ENCODE measurements at places on chromosomes 4 and X.

DNA sequence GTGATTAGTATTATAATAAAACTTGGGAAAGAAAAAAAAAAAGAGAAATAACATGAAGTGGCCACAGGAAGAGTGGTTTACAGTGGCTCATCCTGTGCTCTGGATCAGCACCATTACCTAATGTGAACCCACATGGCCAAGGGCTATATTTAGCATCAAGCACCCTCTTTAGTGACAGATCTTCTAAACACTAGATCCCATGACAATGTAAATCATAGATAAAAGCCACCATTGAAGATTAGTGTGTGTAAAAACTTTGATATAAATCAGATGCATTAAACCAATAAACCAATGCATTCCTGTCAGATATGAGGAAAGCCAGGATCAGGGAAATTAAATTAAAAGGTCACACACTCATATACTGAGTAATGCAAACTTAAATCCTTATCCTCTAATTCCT lies 400.6 kb upstream of the MAGEB18 start:
- no peak for DNase-seq

DNA sequence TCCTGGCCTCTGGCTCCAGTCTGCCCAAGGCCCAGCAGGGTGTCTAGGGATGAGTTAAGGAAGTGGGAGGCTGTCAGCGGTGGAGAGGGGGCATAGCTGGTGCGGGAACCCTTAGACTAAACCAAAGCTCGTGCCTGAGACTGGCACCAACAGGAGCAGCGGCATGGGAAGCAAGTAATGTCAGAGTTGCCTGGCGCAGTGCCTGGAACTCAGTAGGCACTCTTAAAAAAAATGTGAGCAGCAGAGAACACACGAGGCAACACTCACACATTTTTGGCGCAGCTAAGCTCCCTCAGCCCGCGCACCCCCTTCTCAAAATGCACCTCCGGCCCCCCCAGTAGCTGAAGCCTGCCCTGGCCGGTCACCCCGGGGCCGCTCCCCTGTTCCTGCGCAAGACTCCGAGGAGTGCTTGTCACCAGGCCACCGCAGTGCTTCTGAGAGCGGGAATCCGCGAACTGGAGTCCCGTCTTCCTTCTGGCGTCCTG lies 583 bp downstream of the GABRE start:
- no peak for DNase-seq

- no peak for DNase-seq
These were observed 48.3 kb upstream of the HPGDS start for GRCh38 chr4:94390804-94391410.

GRCh38 chr4:139763672-139764071 lies 98.1 kb downstream of the MGST2 start:
- no peak for DNase-seq

DNA sequence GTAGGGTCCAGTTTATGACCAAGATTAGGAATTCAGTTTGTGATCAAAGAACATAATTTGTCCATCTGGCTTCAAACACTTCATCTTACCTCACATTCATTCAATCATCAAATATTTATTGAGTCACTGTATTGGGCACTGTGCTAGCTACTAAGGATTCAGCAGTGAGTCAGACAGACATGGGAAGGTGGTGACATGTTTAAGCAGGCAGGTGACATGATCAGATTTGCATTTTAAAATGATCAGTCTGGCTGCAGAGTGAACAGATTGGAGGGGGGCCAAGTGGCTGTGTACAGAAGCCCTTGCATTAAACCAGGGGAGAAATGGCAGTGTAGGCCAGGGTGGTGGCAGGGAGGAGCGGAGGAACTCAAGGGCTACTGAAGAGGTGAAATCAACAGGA lies 25.1 kb upstream of the APLN start:
- no peak for DNase-seq

DNA sequence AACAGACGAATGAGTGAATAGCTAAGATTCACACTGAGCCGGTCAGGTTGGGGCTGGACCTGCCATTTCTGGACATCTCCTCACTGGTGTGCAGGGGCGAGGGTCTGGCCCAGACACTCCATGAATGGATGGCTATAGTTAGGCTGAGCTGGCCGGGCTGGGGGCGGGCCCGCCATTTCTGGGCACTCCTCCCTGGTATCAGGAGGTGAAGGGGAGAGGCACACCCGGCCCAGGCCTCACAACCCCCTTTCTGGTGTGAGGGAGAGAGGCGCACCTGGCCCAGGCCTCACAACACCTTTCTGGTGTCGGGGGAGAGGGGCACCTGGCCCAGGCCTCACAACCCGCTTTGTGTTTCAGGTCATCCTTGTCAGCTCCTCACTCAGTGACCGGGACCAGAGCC lies 203.2 kb upstream of the PSAPL1 start:
- DNase-seq = no peak

GRCh38 chr4:141560056-141560455 lies 76.3 kb upstream of the IL15 start:
- no peak for DNase-seq

- DNase-seq = no peak
These were observed 16.0 kb downstream of the RTL3 start for GRCh38 chrX:78643096-78643495.

- no peak for DNase-seq
These were observed 171.9 kb downstream of the DCHS2 start for GRCh38 chr4:154319736-154320135.

DNA sequence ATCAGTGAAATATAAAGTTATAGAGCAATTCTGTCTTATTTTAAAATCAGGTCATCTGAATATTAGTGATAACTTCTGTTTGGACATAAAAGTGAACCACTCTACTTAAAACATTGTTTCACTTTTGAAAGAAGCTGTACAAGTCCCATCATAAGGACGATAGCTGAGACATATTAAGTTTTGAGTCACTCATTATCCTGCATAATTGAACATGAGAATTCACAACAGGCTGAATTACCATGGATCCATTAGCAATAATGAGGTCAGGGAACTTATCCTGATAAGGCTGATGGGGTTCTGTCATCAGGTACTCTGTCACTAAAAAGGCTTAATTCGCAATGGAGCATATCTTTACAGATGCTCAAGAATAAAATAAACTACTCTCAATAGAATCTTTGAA lies 80.4 kb downstream of the REELD1 start:
- DNase-seq = no peak

GRCh38 chr4:7777871-7778509 lies 161.7 kb downstream of the AFAP1 start:
- DNase-seq = no peak

DNA sequence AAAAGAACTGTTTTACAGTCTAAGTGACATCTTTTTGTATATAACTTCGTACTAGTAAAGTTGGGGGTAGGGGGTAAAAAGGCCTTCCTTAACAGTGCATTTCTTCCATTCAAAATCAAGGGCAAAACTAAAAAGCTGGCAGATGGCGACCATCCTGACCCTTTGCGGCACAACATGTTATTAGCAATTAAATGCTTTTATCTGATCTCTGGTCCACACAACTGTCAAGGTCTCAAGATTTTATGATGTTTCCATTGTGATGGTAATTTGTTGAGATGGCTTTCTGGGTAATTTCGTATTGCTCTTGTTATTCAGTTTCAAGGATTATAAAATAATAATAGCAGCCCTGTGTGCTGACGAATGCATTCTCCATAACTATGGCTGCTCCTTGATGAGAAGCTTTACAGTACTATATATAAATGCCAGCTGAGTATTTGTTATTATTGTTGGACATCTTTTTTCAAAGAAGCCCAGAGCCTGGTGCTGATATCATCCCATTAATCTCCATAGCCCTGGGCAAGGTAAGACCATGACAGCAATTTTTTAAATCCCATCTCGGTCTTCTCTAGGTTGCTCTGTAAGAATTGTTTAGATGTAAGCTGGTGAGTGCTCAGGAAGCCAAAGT lies 89.5 kb downstream of the CBR4 start:
- no peak for DNase-seq

DNA sequence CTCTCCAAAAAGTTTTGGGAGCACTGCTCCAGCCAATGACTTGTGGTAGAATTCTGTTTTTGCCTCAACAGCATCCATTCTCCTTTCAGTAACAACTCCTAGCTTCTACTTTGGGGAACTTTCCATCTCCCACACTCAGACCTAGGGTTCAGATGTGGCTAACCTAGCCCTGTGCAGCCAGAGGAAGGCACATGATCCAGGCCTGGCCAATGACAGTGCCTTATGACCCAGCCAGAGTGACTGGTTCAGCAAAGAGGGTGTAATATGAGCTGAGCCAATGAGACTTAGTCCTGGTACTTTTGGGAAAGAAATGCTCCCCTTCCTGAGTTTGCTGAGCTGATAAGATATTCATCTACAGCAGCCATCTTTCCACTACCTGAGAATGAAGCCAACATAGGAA lies 5.4 kb upstream of the USP46 start:
- DNase-seq = no peak

GRCh38 chr4:7323872-7324650 lies 110.7 kb downstream of the PSAPL1 start:
- DNase-seq = no peak

DNA sequence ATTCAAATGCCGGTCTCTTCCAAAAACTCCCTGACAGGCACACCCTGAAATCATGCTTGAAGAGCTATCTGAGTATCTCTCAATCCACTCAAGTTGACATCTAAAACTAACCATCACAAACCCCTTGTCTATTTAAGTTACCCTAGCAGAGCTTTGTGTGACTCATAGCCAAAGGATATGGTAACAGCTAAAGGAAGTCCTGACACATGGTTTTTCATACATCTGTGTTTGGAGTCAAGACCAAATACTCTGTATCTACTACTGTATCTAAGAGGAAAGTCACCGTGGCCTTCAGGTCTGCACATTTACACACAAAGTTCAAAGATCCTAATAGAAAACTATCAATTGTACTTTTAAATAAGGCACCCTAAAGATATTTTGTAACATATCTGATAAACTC lies 239.6 kb upstream of the VCX start:
- no peak for DNase-seq

DNA sequence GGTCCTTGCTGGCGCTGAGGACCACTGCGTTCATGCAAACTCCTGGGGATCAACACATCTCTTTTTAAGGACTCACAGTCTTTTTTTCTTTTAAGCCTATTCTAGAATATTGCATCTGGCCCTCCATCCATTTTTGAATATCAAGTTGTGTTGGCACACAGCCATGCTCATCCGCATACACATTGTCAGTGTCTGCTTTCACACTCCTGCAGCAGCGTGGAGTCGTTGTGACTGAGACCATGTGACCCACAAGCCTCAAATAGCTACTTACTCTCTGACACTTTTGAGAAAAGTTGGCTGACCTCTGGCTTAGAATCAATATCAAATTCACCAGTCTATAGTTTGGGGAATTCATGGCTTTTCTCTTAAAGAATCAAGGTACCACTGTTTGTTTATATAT lies 191.8 kb upstream of the S100G start:
- DNase-seq = no peak

- DNase-seq = no peak
These were observed 44.1 kb upstream of the MBNL3 start for GRCh38 chrX:132532913-132533312.

DNA sequence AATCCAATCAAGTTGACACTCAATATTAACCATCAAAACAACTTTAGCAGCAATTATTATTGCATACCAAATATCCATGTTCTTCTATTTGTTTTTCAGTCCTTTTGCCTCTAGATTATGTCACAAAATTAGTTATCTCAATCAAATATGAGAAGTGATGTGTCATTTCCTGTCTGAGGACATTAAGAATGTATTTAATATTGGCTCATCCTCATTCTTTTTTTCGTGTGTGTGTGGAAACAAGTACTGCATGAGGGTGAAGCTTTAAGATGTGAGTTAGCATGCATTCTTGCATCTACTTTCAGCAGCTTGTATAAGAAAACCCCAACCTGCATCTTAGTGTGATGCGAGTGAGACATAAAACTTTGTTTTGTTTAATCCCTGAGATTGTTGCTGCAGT lies 301.4 kb downstream of the GRIA2 start:
- no peak for DNase-seq

- DNase-seq = no peak
These were observed 234.3 kb upstream of the HHIP start for GRCh38 chr4:144411700-144412099.

GRCh38 chr4:184503869-184504300 lies 29.5 kb upstream of the IRF2 start:
- peak; percentile 9 for DNase-seq

DNA sequence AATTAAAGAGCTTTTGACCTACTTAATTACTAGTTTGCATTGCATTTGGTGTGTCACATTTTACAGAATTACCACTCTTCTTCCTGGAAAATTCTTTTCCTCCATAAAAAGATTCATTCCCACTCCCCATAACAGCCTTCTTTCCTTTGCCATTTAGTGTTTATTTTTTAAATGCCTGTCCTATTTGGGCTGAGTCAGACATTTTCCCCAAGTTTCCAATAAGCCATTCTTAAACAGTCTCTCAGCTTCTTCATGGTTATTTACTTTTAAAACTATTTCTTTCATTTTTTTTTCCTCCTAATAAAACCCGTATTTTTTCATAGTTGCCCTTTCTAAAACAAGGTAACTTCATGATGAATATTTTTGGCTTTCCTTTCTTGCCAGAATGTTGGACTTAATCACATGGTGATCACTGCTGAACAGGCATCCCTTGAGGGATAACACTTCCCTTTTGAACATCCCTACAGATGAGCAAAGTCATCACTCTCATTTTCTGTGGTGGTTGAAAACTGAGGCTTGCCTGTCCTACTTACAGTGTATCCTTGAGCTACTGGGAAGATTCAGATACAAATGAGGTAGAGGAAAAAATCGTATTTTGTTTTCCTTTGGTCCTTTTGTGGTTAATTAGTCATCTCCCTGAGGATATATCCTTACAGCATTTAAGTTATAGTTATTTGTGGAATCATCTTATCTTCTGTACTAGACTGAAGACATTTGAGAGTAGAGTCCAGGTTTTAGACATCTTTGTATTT lies 520.5 kb upstream of the NR3C2 start:
- no peak for DNase-seq

GRCh38 chrX:10636337-10636736 lies 16.0 kb upstream of the MID1 start:
- DNase-seq = no peak

GRCh38 chr4:40251366-40251765 lies 54.5 kb downstream of the RHOH start:
- no peak for DNase-seq

- no peak for DNase-seq
These were observed 3.9 kb upstream of the FAM9A start for GRCh38 chrX:8805046-8805445.

DNA sequence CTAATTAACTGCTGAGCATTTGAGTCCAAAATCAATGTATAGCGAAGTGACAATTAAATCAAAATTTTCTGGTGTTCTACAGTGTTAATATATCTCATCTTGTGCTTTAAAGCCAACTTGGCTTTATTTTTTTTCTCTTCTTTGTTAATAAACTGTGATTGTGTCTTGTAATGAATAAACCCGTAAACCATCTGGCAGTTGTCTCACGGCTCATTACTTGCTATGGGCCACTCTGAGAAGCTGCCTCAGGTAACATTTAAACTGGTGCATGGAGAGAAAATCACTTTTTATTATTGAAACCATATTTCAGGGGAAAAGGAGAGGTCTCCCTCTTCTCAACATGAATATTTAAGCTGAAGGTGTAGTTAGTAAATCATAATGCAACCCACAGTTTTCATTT lies 694.0 kb downstream of the KCTD8 start:
- DNase-seq = no peak

- no peak for DNase-seq
These were observed 531.0 kb downstream of the SMARCA1 start for GRCh38 chrX:128992107-128992971.
